ENCODE measurements at places on chromosomes 6 and 20.

- no peak for DNase-seq
These were observed 12.9 kb downstream of the ZFP64 start for GRCh38 chr20:52178691-52179090.

- no peak for DNase-seq
These were observed 850.9 kb downstream of the TFAP2A start for GRCh38 chr6:9564021-9564420.

GRCh38 chr6:84926189-84927155, 162.1 kb upstream of the TBX18 start:
- DNase-seq = no peak

DNA sequence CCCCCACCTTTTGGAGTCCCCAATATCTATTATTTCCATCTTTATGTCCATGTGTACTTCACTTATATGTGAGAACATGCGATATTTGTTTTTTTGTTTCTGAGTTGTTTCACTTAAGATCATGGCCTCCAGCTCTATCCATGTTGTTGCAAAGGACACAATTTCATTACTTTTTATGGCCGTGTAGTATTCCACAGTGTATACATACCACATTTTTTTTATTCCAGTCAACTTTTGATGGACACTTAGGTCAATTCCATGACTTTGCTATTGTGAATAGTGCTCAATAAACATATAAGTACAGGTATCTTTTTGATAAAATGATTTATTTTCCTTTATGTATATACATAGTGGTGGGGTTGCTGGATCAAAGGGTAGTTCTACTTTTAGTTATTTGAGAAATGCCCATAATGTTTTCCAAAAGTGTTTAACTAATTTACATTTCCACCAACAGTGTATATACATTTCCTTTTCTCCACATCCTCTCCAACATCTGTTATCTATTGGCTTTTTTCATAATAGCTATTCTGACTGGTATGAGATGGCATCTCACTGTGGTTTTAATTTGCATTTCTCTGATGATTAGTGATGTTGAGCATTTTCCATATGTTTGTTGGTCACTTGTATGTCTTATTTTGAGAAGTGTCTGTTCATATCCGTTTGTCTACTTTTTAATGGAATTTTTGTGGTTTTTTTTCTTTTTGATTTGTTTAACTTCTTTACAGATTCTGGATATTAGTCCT, 34.0 kb upstream of the COL10A1 start:
- DNase-seq = no peak

GRCh38 chr6:109465772-109466171, 10.2 kb upstream of the MICAL1 start:
- DNase-seq = no peak

- no peak for DNase-seq
These were observed 3.9 kb upstream of the TEAD3 start for GRCh38 chr6:35500782-35501181.

DNA sequence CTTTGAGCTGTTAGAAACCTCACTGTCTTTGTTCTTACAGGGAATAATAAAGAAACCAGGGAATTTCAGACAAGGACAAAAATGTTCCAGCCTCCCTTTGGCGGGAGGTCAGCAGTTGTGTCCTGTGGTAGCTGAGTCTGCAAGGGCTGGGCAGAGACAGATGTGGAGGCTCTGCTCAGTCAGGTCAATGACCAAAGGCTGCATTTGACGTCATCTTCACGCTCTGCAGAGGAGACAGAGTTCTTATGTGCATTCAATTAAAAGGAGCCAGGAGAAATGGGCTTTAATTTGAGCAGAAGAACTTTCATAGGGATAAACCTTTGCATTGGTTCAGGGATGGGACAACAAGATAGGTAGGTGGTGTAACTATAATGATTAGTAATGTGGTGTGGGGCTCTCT, 45.1 kb upstream of the FOXA2 start:
- no peak for DNase-seq

DNA sequence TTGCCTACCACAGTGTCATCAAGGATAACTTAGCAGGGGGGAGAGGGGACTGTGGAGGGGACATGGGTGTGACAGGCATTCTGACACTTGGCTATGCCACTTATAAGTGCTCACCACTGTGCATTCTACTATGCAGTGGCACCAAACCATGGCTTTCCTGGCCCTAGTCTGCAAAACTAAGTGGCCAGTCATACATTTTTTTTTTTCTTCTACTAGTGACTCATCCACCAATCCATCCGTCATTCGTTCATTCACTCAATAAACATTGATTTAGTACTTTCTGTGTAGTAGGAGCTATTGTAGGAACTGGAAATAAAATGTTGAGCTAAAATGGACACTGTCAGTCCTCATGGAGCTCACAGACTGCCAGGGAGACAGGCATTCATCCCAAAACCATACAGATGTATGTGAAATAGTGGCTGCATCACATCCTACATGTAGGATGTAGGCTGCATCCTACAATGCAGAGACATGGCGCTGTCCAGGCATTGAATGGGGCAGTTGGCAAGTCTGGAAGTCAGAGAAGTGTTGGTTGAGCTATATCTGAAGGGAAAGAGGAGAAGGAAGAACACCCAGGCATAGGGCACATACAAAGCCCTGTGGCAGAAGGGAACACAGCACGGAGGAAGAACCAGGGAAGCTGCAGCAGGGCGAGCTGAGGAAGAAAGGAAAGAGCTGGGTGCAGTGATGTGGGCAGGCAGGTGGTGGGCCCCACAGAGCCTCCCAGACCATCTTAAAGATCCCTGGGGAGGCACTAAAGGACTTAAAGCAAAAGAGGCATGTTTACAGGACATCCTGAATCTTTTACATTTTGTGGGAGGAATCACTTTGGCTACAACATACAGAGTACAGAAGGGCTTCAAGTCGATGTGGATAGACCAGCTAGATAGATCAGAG, 224.4 kb downstream of the UST start:
- DNase-seq = no peak

DNA sequence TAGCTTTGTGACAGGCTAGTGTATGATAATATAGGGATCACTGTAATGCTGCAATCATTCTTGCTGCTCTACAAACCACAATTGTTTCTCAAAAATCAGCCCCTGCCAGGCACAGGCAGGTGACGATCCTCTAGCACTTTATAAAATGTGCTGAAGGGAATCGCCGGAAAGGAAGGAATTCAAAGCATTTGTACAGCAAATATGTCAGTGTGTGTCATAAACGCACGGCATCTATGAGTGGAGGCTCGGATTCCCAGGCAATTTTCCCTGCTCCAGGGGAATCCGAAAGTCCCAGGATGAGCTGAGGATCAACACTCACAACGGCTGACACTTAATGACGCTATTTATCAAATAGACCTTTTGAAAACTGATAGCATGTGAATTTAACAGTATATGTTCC, 1.4 kb downstream of the PHACTR1 start:
- no peak for DNase-seq

GRCh38 chr6:39466631-39467030, 144.1 kb upstream of the KCNK16 start:
- DNase-seq = no peak

DNA sequence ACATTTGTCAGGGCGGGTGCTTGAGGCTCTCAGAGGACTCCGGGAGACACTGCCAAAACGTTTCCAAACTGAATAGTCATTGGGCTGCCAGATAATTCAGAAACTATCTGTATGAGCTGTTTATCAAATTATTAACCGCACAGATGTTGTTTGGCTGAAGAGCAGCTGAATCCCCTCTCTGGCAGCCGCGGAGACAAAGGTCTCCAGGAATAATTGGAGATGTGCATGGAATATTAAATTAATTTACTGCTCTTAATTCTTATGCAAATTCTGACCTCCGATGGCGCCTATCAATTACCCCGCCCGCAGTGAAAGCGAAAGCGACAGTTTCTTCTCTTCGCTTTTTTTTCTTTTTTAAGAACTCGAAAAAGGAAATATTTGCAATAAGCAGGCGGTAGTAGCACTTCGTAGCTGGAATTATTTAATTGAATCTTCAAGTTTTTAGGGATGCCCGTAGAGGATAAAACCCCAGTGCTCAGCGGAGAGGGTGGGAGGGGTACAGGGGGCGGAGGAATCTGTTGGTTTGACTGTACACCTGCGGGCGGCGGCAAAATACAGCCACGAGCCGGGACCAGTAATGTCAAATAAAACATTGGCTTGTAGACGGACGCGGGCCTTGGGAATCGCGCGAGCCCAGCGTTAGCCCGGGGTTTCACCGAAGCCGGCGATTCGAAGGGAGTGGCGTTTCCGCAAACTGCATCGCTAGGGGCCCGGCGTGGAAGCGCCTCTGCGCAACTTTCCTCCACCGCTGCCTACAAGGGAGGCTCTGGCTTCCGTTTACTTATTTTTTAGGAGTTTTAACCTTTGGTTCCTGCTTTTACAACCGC, 6.2 kb downstream of the LINC00237 start:
- DNase-seq = peak; percentile 26

GRCh38 chr6:33894438-33894837, 90.6 kb upstream of the MLN start:
- DNase-seq = no peak

GRCh38 chr6:169969372-169970099, 218.1 kb downstream of the ERMARD start:
- DNase-seq = no peak

DNA sequence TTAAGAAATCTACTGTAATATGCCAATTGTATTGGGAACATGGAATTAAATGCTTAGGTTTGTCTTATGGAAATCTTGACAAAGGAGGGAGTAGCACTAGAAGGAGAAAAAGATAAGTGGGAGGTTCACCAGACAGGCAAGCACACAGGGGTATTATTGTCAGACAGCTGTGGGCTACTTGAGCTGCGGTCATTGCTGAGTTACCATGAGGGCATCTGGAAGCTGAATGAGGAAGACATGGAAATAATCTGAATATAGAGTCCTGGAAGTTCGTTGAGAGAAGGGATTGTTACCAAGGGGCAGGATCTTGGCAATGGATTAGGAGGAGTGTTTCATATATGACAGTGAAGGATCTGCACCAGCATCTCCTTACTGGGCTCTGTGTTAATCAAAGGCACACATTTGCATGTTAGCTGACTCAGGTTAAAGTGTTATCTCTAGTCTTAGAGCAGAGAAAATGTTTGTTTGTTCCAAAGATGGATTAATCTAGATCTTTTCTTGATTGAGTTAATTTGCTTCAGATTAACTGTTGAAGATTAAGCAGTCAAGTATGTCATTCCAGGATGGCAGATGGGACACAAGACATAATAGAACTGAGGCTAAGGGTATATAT, 53.0 kb upstream of the SUPT3H start:
- DNase-seq = peak; percentile 7

GRCh38 chr20:60512443-60512842, 554.2 kb downstream of the CDH26 start:
- no peak for DNase-seq

DNA sequence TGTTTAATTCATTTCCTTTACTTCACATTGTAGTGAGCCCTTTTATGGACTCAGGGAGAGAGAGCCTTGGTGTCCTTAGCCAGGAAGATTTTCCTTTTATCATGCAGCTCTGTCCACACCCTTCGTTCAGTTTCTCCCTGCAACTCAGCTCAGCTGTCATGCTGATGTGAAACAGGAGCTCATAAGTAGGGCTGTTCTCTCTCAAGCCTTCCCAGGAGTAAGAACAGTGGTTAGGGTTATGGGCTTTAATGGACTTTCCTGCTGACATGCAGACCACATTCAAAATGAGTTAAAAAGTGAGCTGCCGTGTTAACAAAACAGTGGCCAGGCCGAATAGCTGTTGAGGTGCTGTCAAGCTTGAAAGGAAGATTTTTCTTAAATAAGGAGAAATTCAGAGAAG, 104.1 kb downstream of the BCKDHB start:
- no peak for DNase-seq
